Activated CD4-positive, alpha-beta T cell treated with anti-CD3 and anti-CD28 coated beads, Interleukin-2, amount 50 U/mL, for 16 hours (primary cell): ENCODE measurements at places on chromosomes 7 and 10.

GRCh38 chr7:115910541-115911164 is 119.9 kb downstream of the TFEC start:
- peak; percentile 28 for DNase-seq

- no peak for DNase-seq
Observed at GRCh38 chr10:119174109-119174508, 4.5 kb downstream of the PRDX3 start.

DNA sequence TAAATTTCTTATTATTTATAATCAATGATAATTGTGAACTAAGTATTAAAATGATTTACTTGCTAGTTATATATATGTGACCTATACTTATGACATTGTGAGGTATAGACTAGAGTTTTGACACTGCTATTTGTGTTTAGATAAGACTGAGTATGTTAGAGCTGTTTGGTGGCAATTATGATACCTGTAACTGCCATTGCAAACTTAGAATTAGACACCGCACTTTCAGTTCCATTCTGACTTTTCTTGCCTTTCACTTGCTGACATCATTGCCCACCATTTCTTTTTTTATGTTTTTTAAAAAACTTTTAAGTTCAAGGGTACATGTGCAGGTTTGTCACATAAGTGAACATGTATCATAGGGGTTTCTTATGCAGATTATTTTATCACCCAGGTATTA is 214.5 kb downstream of the MBL2 start:
- no peak for DNase-seq

- no peak for DNase-seq
Observed at GRCh38 chr7:30887464-30887872, 24.2 kb upstream of the AQP1 start.

DNA sequence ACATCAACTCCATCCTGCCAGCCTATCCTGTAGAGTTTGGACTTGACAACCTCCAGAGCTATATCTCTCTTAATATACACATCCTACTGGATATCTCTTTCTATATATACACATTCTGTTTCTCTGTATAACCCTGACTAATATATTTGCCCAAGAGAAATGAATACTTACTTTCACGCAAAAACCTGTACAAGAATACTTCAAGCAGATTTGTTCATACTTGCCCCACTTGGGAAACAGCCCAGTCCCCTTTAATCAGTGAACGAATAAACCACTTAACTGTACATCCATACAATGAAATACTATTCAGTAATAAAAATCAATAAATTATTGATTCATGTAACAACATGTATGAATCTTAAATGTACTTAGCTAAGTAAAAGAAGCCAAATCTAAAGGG is 251.1 kb upstream of the PHYHIPL start:
- DNase-seq, result no peak

DNA sequence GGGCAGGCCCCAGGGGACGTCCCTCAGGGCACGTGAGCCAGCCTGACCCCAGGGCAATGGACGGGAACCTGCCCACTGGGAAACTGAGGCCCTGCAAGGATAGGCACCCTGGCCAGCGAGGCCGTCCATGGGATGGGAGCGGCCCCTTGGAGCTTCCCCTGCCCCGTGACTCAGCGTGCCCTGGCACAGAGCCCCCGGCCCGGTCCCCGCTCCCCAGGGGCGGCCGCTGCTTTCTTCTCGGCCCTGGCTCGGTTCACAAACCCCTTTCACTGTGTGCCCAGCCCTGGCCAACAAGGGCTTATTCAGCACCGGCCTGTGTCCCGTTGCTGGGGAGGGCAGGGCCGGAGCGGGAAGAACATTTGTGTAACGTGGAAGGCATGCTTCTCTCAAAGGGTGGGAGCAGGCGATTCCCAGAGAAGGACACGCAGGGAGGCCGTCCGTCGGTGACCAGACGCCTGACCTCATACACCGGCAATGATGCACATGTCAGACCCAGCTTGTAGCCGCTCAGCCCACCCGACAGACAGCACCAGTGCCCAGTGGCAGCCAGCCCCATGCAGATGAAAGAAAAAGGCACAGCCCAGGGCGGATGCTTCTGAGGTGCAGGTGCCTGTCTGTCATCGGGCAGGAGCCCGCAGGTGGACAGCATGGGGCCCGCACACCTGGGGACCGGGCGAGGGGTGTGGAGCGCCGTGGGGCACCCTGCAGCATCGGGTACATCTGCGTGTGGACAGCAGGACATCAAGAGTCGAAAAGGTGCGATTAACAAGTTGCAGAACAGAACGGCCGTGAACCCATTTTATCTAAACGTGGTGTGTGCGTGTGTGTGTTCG is 94.5 kb downstream of the PDGFA start:
- no peak for DNase-seq

DNA sequence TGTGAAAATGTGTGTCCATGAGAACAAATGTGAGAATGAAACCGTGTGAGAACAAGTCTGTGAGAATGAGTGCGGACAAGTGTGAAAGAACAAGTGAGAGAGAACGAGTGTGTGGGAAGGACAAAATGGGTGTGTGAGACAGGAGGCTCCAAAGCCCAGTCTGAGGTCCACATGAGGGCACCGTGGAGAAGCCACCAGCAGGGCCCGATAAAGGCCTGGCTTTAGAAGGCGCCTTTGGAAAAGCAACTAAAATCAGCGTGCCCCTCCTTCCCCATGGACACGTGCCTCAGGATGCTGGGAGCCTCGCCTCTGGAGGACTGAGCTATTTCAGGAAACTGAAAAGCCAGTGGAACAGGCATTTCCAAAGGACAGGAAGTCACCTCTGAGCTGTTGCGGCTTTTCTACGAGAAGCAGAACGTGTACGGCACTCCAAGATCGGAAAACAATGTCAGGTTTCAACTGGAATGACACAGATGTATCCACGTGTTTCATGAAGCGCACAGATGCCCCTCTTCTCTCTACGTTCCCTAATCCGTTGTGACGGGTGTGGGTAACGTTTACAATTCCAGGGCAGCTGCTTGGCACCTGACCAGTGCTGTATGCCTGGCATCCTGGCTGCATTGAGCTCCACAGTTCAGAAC is 46.4 kb downstream of the ESYT2 start:
- DNase-seq, result no peak

DNA sequence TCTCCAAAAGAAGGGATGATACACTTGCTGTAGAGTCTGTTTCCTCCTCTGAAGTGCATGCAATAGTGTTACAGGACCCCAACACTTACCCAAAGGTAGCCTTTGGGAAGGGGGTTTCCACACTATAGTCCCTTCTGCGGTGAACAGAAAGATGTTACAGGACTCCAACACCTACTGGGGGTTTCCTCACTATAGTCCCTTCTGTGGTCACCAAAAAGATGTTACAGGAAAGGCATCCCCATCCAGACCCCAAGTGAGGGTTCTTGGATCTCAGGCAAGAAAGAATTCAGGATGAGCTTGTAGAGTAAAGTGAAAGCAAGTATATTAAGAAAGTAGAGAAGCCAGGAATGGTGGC is 69.2 kb upstream of the PIK3CG start:
- DNase-seq, result no peak

- no peak for DNase-seq
Observed at GRCh38 chr10:111116762-111117445, 40.1 kb downstream of the ADRA2A start.

DNA sequence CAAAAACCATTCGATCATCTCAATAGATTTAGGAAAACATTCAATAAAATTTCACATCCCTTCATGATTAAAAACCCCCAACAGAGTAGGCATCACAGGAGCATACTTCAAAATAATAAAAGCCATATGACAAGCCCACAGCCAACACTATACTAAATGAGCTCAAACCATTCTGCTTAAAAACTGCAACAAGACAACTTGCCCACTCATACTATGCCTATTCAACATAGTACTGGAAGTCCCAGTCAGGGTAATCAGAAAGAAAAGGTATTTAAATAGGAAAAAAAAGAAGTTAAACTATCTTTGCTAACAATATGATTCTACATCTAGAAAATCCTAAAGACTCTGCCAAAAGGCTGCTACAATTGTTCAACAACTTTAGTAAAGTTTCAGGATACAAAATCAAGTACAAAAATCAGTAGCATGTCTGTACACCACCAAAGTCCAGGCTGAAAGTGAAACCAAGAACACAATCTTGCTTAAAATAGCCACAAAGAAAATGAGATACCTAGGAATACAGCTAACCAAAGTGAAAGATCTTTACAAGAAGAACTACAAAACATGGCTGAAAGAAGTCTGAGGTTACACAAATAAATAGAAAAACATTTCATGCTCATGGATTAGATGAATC is 882.6 kb downstream of the GRM8 start:
- DNase-seq, result no peak

DNA sequence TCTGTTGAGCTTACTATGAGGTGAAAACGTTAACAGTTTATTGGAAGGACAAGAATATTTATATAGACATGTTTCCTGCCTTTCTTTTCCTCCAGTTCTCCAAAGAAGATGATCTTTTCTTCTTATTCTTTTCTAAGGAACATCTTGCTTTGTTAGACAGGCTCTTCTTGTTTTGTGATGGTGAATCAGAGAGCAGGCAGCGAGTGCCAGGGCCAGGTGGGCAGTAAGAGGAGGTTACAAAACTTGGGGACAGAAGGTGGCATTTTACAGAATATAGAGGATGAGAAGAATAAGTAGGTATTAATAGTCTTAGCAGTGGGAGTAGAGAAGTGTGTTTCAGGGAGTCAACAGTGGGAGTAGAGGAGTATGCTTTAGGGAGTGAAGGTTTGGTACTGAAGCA is 223.6 kb downstream of the ARL4A start:
- no peak for DNase-seq

- no peak for DNase-seq
Observed at GRCh38 chr10:110865809-110866482, 5.8 kb upstream of the PDCD4 start.

GRCh38 chr10:49418328-49418727 is 22.4 kb upstream of the DRGX start:
- no peak for DNase-seq

- no peak for DNase-seq
Observed at GRCh38 chr7:46652317-46652716, 731.2 kb upstream of the IGFBP3 start.

DNA sequence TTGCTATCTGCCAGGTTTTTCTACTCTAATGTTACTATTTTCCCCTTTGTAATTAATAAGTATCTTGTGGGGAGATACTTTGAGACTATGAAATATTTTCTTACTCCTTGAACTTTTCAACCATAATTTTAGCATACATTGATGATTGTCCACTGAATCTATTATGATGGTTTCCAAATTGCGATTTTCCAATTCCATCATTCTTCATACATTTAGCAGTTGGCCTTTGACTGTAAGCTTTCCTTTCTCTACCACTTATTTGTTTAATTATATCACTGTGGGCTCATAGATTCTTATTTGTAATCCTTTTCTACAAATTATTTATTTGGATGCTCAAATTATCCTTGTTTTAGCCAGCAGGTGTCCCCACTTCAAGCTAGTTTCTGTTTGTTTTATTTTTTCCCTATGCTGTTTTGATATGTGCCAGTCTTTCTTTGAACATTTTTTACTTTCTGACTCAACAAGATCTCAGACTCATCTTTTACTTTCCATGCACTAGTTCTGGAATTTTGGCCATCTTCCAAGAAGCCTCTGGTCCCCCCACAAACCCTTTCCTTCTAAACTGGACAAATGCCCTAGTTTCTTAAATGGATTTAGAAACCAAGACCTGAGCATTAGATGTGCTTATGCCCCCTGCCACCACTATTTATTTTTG is 11.4 kb upstream of the MRPS16 start:
- DNase-seq, result peak; percentile 28

DNA sequence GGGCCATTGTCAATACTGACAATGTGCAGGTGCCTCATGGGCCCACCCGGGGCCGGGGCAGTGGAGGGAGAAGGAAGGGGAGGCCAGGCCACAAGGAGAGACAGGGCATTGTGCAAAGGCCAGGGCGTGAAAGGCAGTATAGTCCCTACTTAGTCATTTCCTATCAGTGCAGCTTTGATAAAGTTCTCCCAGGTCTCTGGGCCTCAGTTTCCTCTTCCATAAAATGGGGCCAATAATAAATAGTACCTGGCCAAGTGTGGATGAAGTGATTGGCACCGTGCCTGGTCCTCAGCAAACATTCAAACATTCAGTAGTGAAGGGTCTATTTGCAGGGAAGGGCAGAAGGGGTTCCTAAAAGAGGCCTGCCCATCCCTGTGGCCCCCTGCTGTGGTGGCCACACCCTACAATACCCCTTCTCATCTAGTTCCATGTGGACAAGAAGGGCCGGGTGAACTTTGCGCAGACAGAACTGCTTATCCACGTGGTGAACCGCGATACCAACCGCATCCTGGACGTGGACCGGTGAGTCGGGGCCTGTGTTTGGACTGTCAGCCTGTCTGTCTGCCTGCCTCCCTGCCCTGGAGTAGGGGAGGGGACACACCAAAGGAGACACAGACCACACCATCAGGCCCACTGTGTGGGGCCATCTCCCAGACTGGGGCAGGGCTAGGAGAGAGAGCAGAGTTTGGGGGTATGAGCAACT is 36.9 kb upstream of the VSIR start:
- no peak for DNase-seq

- no peak for DNase-seq
Observed at GRCh38 chr10:85927952-85928665, 438.5 kb downstream of the GRID1 start.

DNA sequence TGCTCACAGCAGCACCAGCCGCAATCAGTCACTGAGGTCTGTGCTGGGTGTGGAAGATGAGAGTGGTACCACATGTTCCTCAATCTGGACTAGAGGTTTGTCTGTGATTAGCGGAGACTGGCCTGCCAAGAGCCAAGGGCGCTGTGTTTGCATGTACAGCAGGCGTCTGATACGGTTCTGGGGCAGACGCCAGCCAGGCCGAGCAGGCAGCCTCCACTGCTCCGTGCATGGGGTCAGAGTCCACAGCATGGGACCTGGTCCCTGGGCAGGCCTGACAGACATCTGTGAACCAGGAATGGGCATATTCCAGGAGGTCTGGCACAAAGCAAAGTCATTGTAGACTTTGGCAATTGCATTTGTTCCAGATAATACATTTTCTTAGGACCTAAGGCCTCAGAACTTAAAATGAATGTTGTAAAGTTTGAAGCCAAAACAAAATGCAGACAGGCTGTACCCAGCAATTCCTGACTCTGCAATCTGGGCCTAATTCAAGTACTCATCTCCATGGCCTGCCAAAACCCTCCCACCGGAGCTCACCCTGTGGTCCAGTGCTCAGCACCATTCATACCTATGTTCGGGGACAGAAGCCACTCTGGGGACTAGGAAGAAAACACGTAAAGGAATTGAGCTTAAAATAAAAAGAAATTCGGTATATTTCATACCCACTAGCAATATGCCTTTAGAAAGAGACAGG is 50.0 kb upstream of the FAM20C start:
- DNase-seq, result no peak

GRCh38 chr10:21195252-21195651 is 298.1 kb upstream of the NEBL start:
- no peak for DNase-seq

- DNase-seq, result peak; percentile 34
Observed at GRCh38 chr10:118259288-118259906, 82.7 kb downstream of the FAM204A start.

GRCh38 chr10:74994854-74995253 is 116.6 kb upstream of the SAMD8 start:
- peak; percentile 27 for DNase-seq
